CD4-positive, alpha-beta T cell treated with Interleukin-6 at 100 ng/mL for 8 hours (primary cell): ENCODE measurements at places on chromosomes 11 and 22.

DNA sequence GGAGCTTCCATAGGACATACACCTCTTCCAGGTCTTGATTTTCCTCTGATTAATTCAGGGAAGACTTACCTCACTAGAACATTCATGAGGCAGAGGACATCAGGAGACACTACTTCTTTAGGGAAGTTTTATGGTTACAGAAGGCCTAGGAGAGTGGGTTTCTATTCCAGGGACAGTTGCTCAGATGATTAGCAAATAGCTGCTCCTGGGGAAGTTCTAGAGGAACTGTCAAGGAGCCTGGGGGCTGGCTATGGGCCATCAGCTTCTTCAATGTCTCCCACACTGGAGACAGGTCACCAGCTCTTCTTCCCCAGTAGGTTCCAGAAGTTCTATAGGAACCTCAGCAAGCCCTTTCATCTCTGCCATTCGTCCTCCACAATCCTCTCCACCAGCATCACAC is 11.5 kb upstream of the OR10A5 start:
- no peak for DNase-seq

DNA sequence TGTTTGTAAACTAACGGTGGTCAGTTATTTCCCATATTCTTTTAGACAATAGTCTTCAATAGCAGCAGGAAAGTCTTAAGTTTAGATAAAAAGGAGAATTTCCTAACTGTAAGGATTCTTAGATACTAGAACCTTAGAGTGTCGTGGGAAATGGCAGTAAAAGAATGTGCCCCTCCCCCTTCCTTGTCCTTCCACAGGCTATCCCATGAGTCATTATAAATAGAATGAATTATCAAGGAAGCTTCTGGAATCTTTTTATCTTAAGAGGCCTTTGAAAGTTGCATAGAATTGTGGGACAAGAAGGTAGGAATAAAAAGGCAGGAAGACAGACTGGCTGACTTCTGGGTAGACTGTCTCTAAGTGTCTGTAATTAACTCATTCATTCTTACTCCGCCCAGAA is 165.2 kb upstream of the TBCEL start:
- DNase-seq: no peak

DNA sequence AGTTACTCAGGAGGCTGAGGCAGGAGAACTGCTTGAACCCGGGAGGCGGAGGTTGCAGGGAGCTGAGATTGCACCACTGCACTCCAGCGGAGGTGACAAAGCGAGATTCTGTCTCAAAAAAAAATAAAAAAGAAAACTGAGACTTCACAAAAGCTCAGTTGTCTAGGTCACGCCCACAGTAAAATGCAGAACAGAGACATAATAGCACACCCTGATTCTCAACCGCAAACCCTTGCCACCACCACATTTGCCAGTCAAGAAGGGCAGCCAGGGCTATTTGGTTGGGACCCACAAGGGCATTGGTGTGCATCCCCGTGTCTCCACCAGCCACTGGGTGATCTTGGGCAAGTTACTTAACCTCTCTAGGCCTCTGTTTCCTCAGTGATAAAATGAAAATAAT is 25.4 kb downstream of the CREB3L1 start:
- DNase-seq: no peak

DNA sequence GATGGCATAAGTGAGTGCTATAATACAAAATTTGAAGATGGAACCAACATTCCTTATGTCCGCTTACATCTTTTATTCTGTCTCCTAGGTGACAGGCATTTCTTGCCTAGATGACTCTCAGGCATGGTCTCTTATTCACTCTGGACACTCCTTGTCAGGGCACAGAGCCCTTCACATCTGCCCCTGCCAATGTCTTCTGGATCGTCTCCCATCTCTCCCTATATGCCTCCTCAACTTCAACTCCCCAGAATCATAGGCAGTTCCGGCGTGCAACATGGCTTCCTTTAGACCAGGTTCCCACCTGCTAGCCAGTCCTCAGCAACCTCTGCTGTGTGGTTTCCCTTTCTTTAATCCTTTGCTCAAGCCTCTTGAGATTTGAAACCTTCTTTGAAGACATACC is 300.9 kb downstream of the TENM4 start:
- DNase-seq: no peak

DNA sequence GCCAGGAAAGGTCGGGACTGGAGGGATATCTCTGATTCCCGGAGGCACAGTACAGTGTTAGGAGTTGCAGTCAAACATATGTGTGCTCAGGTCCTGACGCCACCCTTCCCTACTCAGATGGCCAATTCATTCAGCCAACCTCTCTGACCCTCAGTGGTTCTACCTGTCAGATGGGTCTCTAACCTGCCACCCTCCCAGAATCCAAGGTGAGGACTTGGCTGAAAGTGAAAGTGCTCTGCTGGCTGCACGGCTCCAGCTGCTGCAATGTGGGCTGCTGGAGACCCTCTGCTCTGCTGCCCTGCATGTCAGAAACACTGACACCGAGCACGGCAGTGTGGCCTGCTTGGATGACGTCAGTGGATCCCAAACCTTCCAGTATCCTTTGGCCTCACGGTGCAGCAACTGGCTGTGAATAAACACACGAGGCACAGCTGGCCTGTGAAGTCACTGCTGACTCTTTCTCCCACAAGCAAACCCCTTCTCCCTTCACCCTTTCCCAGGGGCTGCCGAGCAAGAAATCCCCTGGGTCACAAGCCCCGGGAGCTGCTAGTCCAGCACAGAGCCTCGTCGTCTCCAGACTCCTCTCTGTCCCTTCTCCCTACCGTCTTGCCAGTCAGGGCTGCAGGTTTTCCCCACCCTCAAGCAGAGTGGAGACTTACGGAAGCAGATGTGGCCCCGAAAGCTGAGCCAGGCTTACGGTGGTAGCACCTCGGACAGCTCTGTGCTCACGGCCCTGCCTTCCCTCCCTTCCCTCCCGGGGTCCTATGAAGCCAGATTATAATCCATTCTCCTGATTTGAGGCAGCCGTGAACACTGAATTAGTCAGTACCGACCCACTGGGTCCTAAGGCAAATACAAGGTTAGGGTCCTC is 24.3 kb downstream of the KIAA0930 start:
- no peak for DNase-seq

DNA sequence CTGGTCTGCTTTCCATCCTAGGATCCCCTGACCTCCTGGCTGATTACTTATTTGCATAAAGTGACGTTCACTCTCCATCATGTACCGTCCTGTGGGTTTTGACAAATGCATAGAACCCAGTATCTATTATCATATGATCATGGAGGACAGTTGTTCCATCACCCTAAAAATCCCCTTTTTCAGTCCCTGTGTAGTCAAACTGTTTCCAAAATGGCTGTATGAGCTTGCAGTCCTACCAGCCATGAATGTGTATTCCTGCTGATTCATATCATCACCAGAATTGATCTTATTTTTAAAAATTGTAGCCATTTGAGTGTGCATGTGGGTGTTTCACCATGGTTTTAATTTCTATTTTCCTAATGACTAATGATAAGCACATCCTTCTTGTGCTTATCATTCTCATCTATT is 108.8 kb downstream of the MPPED1 start:
- no peak for DNase-seq

DNA sequence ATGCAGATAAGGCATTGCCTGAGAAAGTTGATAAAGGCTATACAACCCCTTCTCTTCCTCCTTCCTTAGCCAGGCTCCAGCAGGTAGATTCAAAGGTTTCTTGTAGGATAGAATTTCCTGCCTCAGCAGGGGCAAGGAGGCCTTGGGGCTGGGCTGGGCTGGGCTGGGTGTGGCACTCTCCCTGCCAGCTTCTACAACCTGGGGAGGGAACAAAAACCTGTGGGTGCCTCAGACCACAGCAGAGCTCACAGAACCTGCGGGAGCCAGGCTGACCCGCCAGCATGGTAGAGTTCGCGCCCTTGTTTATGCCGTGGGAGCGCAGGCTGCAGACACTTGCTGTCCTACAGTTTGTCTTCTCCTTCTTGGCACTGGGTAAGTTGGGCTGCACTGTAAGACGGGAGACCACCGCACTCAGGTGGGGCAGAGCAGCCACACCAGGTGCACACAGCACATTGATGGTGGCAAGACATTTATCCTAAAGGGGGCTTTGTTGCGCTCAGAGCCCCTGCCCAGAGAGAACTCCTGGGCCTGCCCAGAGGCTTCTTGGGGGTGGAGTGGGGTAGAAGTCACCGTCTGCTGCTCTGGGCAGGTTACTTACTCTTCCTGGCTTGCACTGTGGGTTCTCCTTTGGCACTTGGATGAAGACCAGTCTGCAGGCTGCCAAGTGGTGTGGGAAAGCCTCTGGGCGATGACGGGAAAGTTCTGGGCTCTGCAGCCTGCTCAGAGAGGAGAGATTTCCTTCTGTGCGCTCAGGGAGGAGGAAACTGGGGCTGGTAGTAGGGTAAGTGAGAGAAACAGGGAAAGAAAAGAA is at the start of gene MOGAT2:
Gene MOGAT2, plus strand, starts transcription at position 231 of the 811 bp plus-strand sequence. Its CDS starts 51 bp downstream, at position 282.
- DNase-seq: no peak

GRCh38 chr11:92504004-92504403 is 279.4 kb downstream of the FAT3 start:
- DNase-seq: no peak

- DNase-seq: no peak
Observed at GRCh38 chr22:37842015-37842793, 1.9 kb downstream of the ANKRD54 start.

- peak; percentile 77 for DNase-seq
Observed at GRCh38 chr11:126284829-126285228, 1.9 kb downstream of the TIRAP start.

DNA sequence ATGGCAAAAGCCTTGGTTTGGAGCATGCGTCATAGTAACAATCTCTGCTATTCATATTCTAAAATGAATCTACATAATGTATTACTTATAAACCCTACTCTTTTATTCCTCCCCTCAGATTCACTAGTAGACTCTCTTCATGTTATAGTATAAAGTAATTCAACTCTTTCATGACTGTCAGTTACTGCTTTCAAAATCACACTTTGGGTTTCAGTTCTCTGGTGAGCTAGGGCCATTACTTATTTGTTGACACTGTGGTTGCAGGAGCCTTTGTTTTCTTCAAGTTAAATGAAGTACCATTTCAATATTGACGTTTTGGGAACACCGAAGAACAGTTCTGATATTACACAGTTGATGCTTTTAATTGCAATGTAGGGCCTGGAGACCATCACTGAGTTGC is 378.4 kb downstream of the DDX10 start:
- DNase-seq: no peak

- DNase-seq: peak; percentile 60
Observed at GRCh38 chr11:77187776-77188632, 60.0 kb downstream of the MYO7A start.

GRCh38 chr11:122521626-122522025 is 133.9 kb upstream of the UBASH3B start:
- DNase-seq: no peak

DNA sequence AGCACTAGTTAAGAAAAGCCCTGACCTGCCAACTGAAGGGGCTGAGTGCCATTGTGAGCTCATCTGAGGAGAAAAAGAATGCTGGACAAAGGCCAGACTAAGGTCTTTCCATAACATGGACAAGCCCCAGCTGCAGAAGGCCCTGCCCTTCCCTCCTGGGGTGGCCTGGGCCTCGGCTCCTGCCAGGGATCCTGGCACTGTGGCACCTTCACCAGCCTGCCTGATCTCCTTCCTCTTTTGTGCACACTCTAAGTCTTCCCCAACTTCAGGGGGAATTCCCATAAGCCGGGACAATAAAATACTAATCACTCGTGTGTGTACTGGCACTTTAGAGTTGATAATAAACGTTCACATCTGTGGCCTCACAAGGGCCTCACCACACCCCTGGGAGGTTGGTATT is 9.9 kb downstream of the TMPRSS13 start:
- DNase-seq: no peak

DNA sequence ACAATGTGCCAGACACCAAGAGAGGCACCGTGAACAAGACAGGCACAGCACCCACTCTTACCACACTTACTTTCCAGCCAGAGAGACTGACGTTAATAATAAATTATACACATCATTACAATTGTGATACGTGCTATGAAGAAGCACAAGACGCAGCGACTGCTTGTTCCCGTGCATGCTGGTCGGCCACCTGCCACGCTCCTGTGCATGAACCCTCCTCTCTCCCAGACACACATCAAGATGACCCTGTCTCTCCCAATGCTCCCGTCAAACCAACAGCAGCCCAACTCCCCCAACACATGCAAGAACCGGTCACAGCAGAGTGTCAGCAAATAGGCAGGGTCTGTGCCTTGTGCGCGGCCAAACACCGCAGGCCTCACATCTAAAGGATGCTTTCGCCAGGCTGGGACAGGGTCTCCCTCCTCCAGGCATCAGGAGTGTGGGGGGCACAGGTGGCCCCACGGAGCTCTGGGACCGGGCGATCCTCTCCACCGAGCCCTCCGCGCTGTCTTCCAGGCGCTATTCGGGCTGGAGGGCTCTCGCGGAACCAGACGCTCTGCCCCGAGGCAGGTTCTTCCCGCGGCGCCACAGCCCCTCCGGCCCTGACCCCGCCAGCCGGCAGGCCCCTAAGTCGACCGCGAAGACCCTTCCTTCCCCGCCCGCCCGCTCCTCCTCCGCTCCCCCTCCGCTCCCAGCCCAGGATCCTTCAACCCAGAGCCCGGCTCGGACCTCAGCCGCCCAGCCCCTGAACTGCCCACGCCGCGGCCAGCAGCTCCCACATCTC is 533 bp downstream of the SERGEF start:
- no peak for DNase-seq

DNA sequence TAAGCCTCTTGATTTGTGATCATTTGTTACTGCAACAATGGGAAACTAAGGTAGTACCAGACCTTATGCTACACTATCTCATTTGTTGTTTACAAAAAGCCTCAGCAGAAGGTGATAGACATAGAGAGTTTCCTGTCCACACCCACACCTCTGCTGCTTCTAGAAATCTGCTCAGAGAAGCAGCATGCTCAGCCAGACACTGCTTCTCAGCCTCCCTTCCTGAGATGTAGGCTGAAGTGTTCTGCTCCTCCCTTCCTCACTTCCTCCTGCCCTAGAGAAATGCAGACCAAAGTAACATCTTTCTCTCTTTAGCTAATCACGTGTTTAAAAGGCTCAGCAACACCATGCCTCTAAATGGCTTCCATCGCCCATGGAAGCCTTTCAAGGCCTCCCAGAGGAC is 88.4 kb downstream of the SLC1A2 start:
- DNase-seq: peak; percentile 81

DNA sequence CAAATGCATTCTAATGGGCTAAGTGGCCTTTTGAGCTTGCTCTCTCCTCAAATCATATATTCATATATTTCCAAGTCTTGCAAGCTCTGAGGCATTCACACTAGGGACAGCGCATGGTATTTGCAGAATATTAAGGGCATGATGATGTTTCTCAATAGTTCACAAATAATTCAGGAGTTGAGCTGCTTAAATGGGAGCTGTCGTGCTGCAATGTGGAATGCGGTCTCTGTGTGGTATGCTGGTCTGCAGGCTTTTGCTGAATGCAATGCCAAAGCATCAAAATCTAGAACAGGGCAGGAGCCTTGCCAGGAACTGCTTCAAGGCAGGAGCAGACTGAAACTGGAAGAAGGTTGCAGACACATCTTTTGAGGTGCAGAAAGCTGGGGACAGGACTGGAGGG is 1060.0 kb downstream of the TBC1D22A start:
- DNase-seq: no peak

DNA sequence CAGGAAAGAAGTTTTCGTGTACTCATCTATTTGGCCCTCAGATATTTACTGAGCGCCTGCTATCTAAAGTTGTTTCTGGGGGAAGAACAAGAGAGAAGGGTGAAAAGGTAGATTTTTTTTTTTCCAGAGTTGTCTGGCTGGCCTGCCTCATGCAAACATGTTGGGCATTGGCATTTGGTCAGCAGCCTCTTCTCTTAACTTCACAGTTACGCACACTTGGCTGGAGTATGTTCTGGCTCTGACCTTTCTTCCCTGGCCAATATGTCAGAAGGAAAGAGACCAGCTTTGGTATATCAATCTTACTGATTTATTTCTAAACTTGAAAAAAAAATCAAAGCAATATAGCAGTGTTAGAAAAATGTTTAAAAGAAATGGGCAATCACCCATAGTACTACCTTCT is 54.2 kb upstream of the GRAMD1B start:
- no peak for DNase-seq

GRCh38 chr11:110196884-110197420 is 99.5 kb downstream of the RDX start:
- DNase-seq: no peak
